ENCODE measurements at places on chromosomes 2 and 18.

DNA sequence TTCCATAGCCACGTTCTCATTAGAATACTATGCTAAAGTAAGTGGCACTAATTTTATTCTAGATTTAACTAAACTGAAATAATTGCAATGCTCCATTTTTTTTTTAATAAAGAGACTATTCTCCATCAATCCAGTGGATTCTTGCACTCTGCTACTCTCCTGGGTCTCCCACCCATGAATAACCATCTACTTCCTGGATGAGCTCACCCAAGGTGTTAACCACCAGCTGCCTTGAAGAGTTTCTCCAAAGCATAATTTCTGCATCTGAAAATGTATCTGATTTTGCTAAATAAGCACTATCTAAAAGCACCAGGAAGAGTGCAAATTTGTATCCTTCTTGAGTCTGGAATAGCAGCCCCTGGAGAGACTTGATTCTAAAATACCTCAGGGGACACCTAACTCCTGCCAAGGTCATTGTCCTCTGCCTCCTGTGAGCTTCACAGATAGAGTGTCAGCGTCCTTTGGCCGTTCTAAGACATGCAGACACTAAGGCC, 41.6 kb upstream of the SH3BP4 start:
- H3K27ac ChIP-seq = no peak overlapping the region
- DNase-seq = no peak
- H3K36me3 ChIP-seq = no peaks in the 10 kb centered on the region
- no peaks in the 10 kb centered on the region for H3K27me3 ChIP-seq
- H3K4me3 ChIP-seq = no peak overlapping the region

DNA sequence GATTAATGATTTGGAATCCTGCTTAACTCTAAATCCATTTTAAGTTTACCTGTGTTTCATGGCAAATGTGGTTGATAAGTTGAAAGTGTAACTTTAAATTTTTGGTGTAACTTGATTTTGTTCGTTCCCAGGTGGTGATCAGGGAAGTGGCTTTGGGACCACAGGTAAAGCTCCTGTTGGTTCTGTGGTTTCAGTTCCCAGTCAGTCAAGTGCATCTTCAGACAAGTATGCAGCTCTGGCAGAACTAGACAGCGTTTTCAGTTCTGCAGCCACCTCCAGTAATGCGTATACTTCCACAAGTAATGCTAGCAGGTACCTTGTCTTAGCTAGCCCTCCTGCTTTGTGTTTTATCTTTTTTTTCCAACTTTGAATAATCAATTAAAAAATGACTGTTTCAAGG, 62.8 kb downstream of the AGFG1 start:
- no peaks in the 10 kb centered on the region for H3K4me1 ChIP-seq
- H3K27me3 ChIP-seq = no peaks in the 10 kb centered on the region
- H3K36me3 ChIP-seq = peaks cover 7% of the 10 kb centered on the region
- no peak for DNase-seq
- H3K4me3 ChIP-seq = no peak overlapping the region
- H3K27ac ChIP-seq = no peak overlapping the region

DNA sequence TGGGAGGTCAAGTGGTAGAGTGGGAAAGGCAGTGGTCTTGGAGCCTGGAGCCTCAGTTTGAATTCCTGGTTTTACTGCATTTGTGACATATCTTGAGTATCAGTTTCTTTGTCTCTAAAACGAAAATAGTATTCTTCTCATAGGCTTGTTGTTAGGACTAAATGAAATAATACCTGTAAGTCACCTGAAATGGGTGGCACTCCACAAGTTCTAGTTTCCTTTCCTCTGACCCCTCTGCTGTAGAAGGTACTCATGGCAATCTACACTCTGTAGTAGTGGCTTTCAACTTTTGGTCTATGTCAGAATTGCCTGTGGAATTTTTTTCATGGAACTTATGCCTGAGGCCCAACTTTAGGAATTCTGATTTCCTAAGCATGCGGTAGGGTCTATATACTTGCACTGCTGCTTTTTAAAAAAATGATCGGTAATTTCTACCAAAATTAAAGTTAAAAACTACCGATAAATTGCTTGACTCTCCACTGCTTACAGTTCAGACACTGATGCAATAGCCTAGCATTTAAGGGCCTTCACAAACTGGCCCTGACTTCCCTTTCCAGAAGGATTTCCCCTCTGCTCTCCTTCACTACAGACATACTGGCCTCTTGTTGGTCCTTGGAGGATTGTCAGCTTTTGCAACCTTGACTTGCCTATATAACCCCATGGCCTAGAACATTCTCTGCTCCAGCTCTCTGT, 47.2 kb downstream of the PLEK start:
- H3K4me1 ChIP-seq = no peaks in the 10 kb centered on the region
- H3K36me3 ChIP-seq = no peaks in the 10 kb centered on the region
- H3K27ac ChIP-seq = no peak overlapping the region
- no peaks in the 10 kb centered on the region for H3K27me3 ChIP-seq
- peak; percentile 12 for DNase-seq

DNA sequence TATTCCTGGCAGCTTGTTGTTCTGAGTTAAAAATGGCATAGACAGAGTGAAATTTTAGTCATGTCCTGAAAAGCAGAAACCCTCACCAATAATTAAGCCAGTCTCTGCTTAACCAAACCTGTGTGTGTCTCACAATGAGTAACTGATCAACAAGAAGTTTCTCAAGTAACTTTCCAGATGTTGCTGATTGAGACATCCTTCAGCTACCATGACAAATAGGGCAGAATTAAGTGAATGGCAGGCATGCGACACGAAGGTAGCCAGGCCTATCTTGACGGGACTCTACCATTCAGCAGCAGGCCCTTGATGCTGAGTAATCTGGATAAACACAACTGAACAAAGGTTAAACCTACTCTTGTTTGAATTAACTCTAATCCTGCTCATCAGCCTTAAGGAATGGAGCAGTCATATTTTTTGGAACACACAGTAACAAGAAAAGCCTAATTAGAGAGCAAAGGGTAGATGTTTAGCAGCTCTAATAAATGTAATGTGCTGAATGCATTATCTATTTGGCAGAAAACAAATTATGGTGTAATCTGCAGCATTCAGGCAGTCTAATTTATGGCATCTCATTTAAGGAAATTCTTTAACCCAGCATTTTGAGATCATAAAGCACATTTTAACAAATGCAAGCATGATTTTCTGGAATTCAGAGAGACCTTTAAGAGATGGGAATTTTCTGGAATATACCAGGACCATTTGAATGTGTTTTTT, 159.5 kb upstream of the EPHA4 start:
- H3K27ac ChIP-seq = no peak overlapping the region
- H3K4me3 ChIP-seq = no peak overlapping the region
- no peaks in the 10 kb centered on the region for H3K4me1 ChIP-seq
- no peaks in the 10 kb centered on the region for H3K36me3 ChIP-seq
- DNase-seq = peak; percentile 83

DNA sequence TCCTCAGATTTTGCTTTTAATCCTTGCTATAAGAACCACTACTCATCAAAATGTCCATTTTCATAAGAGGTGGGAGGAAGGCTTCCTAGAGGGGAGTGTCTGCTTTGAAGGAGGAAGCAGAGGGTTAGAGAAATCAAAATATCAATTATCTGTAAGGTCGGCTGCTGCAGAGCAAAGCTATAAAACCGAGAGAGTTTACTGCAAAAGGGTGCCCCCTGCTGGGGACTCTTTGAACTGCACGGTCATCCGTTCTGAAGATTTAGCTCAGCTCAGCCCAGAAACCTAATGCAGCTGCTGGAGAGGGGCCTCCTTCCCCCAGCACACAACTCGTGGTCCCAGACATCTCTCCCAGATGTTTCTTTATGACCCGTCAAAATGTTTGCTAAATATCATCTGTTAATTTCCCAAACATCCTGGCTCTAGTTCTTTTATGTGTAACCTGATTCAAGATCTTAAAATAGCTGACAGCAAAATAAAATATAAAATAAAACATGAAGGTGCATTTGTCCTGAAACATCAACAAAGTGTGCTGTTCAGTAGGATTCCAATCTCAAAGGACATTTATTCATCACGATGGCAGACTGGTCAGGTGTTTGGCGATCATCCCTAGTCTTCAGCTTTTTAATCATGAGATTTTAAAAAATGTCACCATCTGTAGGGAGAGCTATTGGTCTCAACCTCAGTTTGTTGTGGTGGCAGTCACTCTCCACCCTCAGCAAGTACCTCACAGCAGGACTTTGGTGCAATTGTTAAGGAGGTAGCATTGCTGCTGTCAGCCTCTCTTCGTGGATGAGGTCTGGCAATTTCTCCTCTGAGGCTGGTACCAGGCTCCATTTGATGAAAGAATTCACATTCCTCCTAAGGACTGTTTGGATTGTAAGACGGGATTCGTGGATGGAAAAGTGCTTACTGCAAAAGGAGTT, 185.9 kb downstream of the MTX2 start:
- no peaks in the 10 kb centered on the region for H3K27me3 ChIP-seq
- no peak overlapping the region for H3K27ac ChIP-seq
- H3K36me3 ChIP-seq = no peaks in the 10 kb centered on the region
- H3K4me1 ChIP-seq = peaks cover 2% of the 10 kb centered on the region
- no peak overlapping the region for H3K4me3 ChIP-seq
- DNase-seq = peak; percentile 93

- H3K4me3 ChIP-seq = no peak overlapping the region
- no peak overlapping the region for H3K27ac ChIP-seq
- no peak for DNase-seq
Observed at GRCh38 chr2:8626572-8626971, 55.3 kb upstream of the ID2 start.

GRCh38 chr2:40332191-40332826, 119.6 kb downstream of the SLC8A1 start:
- no peaks in the 10 kb centered on the region for H3K27me3 ChIP-seq
- no peak overlapping the region for H3K27ac ChIP-seq
- no peaks in the 10 kb centered on the region for H3K36me3 ChIP-seq
- no peaks in the 10 kb centered on the region for H3K4me1 ChIP-seq

- H3K36me3 ChIP-seq = no peaks in the 10 kb centered on the region
- no peak for DNase-seq
- H3K27ac ChIP-seq = peak overlapping the region; percentile 59
- no peaks in the 10 kb centered on the region for H3K27me3 ChIP-seq
Observed at GRCh38 chr2:124678043-124678442, 653.0 kb downstream of the CNTNAP5 start.

GRCh38 chr2:74895001-74895400, 61.1 kb downstream of the HK2 start:
- H3K27me3 ChIP-seq = no peaks in the 10 kb centered on the region
- no peak overlapping the region for H3K4me3 ChIP-seq
- peaks cover 4% of the 10 kb centered on the region for H3K36me3 ChIP-seq
- no peak for DNase-seq
- H3K27ac ChIP-seq = no peak overlapping the region

GRCh38 chr18:37483984-37484819, 81.4 kb downstream of the CELF4 start:
- no peaks in the 10 kb centered on the region for H3K36me3 ChIP-seq
- peaks cover 5% of the 10 kb centered on the region for H3K4me1 ChIP-seq
- H3K27ac ChIP-seq = no peak overlapping the region
- no peak for DNase-seq
- peaks cover 21% of the 10 kb centered on the region for H3K27me3 ChIP-seq

DNA sequence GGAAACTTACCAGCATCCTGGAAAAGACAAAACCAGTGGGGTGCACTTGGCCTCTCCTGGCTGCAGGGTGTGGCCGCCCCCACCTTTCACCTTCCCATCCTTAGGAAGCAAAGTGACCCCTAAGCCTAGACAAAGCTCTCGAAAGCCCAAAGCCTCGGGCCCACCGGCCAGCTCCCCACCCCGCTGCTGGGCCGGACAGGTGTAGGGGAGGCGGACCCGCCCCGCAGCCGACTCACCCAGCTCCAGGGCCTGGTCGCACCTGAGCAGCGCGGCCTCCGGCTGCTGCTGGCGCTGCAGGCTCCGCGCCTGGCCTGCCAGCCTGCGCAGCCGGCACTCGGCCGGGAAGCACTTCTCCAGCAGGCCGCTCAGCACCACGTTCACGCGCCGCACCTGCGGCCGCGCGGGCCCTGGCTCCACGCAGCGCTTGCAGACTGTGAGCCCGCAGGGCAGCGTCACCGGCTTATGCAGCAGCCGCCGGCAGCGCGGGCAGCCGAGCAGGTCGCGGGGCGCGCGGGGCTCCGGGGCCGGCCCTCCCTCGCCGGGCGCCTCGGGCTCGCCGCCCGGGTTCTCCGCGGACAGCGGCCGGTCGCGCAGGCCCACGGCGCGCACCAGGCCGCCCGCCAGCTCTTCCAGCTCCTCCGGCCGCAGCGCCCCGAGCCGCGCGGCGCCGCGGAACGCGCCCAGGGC, 979 bp downstream of the LONRF2 start:
- H3K4me3 ChIP-seq = peak overlapping the region; percentile 81
- H3K36me3 ChIP-seq = no peaks in the 10 kb centered on the region
- DNase-seq = peak; percentile 45
- peaks cover 12% of the 10 kb centered on the region for H3K4me1 ChIP-seq
- no peak overlapping the region for H3K27ac ChIP-seq

DNA sequence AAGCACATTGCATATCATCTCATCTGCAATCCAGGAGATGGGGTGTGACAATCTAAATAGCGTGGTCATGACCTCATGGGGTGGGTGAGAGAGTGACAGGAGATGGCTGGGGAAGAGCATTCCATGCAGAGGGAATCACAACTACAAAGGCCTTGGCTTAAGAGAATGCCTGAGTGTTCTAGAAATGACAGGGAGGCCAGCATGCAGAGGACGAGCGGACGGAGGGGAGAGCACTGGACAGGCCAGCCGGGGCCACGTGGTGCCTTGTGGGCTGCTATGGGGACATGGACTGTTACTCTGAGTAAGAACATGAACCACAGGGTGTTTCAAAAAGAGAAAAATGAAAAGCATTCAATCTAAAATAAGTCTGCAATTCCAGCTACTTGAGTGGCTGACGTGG, 117.9 kb upstream of the ODC1 start:
- no peak overlapping the region for H3K4me3 ChIP-seq
- H3K27me3 ChIP-seq = no peaks in the 10 kb centered on the region
- H3K27ac ChIP-seq = no peak overlapping the region
- DNase-seq = peak; percentile 80

DNA sequence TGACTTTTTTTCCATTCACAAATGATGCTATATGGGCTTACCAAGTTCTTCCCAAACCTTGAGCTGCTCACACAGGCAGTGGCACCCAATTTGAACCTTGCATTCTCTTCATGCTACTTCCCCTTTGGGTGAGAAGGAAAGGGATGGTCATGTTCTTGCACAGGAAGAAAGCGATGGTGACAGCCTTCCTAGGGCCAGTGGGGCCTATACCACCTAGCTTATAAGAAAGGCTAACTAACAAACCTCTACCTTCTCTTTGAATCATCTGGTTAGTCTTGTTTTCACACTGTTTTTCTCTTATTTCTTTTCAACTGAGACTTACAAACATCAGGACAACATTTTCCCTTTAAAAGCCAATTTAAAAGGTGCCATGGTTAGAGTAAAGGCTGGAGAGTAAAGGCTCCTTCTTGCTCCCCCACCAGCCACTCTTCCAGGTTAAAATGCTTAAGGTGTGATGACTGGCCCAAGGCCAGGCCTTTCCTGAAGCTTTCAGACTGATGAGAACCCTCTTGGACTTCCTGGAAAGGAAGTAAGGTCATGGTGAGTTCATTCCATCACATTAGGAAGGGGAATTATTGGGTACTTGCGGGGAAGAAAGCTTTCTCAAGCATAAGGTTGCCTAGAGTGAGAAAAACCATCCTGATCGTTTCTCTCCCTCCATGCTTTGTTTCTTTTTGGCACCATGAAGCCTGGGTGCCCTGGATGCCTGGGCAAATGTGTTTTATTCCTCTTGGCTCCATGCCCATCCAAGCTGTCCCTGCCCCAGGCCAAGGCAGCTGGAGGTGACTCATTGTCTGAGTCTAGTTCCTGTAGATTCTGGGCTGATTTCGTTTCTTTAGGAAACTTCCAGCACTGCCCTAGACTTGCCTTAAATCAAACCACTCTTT, 41.4 kb upstream of the ITGB6 start:
- peak; percentile 78 for DNase-seq
- H3K4me1 ChIP-seq = peaks cover 28% of the 10 kb centered on the region
- H3K27ac ChIP-seq = peak overlapping the region; percentile 95
